AG09319 (cell line): ENCODE measurements at places on chromosomes 2 and 18.

- no peak for DNase-seq
These were observed 3.3 kb downstream of the TAF1B start for GRCh38 chr2:9846554-9846953.

GRCh38 chr2:46869621-46870020 is 46.0 kb downstream of the MCFD2 start:
- DNase-seq, result no peak

DNA sequence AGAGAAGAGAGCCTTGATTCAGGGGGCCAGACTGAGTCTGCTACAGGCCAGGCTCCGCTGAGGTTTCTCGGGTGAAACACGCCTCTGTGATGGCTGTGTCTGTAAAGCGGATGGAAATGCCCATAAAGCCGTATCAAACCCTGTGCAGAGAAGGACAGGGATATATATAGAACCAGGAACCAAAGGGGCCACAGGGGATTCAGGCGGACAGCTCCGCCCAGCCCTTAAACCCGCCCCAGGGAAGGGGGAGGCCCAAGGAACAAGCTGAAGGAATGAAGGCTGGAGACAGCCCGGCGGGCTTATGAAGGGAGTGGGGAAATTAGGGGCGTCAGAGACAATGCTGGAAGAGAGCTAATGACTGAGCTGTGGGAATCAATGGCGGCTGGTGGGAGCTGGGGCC is 42.1 kb downstream of the NHEJ1 start:
- DNase-seq, result no peak

DNA sequence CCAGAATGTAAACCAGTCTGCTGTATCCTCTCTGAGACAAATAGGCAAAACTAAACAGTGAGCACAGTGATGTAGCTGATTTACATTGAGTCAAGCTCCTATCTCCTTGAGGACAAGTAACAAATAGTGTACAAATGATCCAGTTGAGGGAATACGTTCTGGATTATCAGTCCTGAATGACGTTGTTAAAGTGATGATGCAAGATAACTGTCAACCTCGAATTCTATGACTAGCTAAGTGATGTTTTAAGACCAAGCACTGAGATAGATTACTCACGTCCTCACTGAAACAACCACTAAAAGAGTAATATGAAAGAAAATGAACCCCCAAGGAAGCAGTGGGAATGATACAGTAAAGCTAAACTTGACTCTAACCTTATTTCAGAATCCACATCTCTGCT is 46.8 kb downstream of the SMC6 start:
- DNase-seq, result no peak

DNA sequence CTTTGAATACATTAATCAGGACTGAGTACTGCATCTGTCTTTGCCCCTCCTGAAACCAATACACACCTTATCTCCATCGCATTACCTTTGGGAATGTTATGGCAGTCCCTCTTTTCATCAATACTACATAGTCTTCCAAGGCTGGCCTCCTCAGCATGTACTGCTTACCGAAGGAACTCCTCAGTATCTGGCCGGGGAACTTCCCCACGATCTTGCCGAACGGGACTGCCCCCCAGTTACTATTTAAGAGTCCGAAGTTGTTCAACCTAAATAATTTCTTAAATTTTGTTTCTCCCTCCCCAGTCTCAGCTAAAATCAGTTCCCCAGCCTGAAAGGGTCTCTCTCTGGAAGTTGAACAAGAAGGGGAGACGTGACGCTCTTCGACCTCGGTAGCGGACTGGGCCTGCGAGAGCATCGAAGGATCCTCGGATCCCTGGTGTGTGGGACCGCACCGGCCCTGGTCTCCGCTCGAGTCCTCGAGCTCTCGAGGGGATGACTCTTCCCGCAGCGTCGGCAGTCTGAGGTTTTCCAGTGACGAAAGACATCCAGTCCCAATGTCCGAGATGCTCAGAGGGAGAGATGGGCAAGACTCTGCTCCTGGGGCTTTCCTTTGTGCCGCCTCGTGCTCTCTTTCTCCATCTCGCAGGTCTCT is 489 bp downstream of the TRMT61B start:
- no peak for DNase-seq

DNA sequence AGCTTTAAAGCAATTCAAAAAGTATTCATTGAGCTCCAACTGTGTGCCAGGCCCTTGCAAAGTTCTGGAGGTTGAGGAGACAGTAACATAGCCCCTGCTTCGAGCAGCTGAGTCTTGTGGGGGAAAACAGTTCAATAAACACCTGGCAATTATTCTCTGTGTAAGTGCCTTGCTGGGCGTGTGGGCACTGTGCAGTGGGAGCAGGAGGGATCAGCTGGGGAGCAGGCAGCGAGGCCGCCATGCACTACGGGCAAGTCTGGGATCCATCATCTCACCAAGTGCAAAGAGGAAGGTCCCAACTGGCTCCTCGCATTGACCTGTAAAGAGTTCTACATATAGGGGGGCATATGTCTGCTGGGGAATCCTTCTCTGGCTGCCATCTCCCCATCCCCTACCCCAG is 342.2 kb upstream of the HS6ST1 start:
- no peak for DNase-seq

GRCh38 chr18:574865-575645 is 5.1 kb upstream of the CETN1 start:
- DNase-seq, result no peak
